CD4-positive, alpha-beta T cell treated with Interleukin-2 at 100 ng/mL for 4 hours (primary cell): ENCODE measurements at places on chromosomes 11 and 22.

DNA sequence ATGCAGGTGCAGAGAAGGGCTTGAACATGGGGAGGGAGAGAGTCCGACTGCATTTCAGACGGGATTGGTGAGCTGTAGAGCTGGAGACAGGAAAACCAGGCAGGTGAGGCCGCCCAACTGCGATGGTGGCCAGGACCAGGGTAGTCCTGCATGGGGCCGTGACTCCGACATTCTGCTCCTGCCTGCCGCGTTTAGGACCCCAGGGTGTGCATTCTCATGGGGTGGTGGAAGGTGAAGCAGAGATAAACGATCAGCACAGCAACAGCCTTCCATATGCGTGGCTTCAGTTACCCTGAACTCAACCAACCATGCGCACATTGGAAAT, 29.3 kb downstream of the SHANK2 start:
- DNase-seq, result no peak

DNA sequence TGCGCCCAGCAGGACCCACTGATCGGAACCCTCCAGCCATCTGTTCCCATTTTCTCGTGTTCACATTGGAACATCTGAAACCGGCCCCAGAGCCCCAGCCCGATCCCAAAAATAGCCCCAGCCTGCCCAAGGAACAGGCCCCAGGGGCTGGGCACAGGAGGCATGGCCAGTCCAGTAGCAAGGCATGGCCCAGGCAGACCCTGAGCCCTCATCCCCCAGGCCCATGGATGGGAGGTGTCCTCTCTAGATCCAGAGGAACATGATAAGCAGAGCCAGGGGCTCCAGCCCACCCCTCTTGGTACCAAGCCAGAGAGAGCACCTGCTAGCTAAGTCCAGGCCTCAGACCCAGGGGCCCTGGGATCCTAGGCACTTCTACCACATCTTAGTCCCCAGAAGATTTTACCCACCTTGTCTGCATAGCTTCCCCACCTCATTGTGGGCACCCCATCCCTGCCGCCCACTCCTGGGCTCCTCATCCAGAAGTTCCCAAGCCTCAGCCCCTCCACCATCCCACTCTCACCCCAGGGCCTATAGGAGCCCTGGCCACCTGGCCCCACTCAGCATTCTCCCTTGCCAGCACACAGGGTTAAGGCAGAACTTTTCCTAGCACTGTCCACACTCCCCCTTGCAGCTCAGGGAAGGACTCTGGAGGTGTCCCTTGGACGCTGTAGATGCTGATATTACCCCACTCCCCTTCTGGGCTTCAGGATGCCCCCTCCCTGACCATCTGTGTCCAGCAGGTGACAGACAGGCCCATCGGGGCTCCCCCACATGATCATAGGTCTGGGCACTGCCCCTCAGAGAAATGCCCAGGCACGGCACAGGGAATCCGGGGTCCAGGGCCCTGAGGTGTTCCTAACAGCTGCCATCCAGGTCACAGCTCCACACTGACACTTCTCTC, 9.5 kb downstream of the BCL9L start:
- no peak for DNase-seq

- DNase-seq, result no peak
These were observed 2.1 kb upstream of the DGKZ start for GRCh38 chr11:46345131-46345597.

GRCh38 chr11:63478896-63479295, 12.1 kb downstream of the PLAAT5 start:
- peak; percentile 78 for DNase-seq

DNA sequence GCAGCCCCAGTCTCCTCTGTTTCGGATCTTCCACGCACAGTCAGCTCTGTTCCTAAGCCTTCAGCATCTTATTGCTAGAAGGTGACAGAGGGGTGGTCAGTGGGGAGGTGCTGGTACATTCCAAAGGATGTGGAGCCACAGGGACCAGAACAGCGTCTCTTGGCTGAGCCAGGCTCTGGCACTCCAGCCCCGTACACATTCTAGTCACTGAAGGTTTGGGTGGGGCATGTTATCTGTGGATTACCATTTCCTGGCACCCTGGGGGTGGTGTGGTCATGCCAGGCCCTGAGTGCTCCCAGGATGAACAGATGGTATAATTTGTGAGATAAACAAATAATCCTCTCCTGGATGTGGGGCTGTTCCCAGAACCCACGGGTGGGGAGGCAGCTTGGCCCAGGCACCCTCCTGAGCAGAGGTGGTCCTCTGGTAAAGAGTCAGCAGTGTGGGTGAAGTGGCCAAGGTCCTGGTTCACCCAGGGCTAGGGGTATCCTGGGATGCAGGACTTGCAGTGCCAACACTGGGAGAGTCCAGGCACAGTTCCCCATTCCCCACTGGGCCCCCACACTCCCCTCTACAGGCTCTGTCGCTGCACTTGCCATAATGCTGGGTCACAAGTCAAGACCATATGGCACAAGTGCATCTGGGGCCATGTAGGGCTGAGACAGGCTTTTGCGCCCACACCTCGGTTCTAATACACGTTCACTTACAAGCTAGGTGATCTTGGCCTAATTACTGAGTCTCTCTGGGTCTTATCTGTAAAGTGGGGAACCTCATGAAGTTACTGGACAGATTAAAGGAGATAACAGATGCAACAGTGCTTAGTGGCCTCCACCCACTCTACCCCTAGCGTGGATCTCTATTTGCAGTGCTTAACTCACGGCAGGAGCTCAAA, 33.0 kb downstream of the DKK3 start:
- DNase-seq, result no peak

DNA sequence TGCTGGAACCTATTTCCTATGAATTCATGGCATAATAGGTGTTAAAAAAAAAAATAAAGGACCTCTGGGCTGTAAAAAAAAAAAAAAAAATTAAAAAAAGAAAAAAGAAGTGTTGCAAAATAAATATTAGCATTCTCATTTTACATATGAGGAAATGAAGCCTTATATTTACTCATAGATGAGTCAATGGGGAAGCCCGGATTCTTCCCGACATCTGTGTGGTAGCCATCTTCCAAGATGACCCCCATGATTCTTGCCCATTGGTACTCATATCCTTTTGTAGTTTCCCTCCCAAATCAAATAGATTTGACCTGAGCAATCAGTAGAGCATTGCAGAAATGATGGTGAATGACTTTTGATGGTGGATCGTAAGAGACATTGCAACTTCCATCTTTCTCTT, 3.0 kb upstream of the SWAP70 start:
- no peak for DNase-seq

DNA sequence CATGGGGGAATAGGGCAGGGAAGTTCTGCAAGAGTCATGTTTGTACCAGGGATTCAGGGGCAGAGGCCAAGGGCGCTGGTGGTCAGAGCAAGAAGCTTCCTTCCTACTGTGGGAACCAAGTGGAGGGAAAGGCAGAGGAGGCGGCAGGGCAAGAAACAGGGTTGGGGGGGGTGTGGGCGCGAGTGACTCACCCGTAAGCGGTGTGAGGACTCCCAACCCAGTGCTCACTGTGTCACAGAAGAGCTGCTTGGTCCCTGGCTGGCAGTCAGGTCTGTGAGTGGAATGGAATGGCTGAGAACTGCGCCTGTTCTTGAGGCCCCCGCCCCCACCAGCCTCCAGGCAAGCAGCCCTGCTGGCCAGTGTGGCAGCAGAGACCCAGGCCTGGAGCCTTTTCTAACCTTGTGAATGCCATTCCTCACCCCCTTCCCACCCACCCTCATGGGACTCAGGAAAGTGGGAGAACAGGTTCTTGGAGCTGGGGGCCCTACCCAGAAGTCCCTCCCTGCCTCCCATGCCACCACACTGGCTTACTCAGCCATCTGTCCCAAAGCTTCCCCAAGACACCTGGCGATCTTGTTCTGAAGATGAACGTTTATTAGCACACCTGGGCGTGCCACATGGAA, 4.7 kb downstream of the LRRC10B start:
- DNase-seq, result no peak

GRCh38 chr22:28955817-28956216, 72.4 kb downstream of the ZNRF3 start:
- peak; percentile 60 for DNase-seq

DNA sequence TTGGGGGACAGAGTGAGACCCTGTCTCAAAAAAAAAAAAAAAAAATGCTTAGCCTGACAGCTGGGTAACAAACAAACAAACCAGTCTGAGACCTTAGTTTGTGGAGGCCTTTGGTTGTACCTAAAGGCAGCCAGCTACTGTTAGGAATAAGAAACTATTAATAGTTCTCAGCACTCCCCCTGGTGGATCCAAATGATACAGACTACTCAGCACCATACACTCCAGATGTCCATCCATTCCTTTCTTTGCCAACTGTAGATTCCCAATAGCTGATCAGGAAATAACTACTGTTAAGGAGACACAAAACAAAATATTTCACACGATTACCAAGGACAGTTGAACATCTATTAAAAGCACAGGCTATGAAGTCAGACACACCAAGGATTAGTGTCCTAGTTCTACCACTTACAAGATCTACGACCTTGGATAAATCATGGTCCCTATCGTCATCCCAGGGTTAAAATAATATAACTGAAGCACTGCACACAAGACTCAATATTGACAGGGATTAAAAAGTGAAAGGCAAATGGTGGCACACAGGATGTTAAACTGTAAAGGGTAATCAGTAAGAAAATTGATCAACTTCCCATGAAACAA, 17.2 kb downstream of the CLDN25 start:
- peak; percentile 36 for DNase-seq

- DNase-seq, result peak; percentile 50
These were observed 37.3 kb upstream of the RBFOX2 start for GRCh38 chr22:36065775-36066544.

GRCh38 chr22:46292732-46293131, 3.9 kb upstream of the GTSE1 start:
- DNase-seq, result no peak

- DNase-seq, result no peak
These were observed 6.5 kb downstream of the POU2AF1 start for GRCh38 chr11:111372538-111372937.

DNA sequence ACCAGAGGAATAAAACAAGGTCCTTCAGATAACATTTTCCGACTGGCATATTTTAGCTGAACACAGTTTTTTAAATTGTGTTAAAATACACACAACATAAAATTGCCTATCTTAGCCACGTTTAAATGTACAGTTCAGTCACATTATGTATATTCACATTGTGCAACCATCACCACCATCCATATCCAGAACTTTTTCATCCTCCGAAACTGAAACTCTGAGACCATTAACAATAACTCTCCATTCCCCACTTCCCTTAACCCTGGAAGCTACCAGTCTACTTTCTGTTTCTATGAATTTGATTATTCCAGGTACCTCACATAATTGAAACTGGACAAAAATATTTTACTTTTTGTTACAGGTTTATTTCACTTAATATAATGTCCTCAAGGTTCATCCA, 213.3 kb downstream of the ETS1 start:
- no peak for DNase-seq

GRCh38 chr11:65505466-65506289, 6.8 kb downstream of the MALAT1 start:
- peak; percentile 11 for DNase-seq

DNA sequence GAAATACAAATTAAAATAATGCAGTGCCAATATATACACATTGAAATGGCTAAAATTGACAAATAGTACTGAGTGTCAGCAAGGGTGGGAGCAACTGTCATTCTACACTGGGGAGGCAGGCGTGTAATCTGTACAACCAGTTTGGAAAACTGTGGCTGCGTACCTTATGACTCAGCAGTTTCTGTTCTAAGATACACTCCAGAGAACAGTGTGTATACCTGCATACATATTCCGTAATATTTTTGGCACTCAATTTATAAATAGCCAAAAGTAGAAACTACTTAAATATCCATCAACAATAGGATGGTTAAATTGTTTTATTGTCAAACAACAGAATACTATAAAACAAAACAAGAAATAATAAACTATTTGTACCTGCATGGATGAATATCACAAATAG, 57.6 kb downstream of the RNF169 start:
- no peak for DNase-seq

GRCh38 chr11:88618327-88619070, 281.0 kb upstream of the CTSC start:
- no peak for DNase-seq
